ENCODE measurements at places on chromosomes 12 and 14.
A peak's percentile ranks its signal among the peaks of the same experiment; 100 is the strongest.

GRCh38 chr14:90698379-90698869 lies 117.8 kb downstream of the TTC7B start:
- no peak for DNase-seq

DNA sequence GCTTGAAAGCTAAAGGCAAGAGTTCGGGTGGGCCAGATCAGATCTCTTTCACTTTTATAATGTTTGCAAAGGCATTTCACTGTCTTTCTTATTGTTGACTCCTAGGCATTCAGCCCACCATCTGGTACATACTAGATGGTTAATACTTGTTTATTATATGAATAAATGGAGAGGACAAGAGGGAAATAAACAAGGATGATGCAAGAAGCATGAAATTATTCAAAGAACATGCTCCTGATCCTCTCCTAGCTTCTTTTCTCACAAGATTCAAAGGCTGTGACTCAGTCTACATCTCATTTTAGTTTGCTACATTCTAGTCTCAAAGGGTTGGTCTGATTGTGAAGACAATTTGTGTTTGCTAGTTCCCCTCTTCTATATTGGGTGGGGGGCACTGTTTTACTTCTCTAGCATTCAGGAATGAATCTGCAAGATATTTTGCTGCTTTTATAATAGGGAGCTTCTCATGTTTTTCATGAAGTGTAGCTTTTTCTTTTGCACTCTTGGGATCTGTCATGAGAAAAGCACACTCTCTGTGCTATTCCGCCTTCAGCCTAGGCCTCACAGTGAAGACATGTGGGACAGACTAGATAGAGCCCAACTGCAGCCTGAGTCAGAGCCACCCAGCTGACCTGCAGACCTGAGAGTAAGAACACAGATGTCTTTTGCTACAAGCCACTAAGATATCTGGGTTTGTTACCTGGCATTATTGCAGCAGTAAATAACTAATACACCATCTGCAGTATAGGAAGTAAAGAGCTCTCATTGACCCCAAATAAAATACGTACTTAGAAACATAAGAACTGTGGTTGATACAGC lies 65.7 kb downstream of the PTHLH start:
- DNase-seq: no peak

DNA sequence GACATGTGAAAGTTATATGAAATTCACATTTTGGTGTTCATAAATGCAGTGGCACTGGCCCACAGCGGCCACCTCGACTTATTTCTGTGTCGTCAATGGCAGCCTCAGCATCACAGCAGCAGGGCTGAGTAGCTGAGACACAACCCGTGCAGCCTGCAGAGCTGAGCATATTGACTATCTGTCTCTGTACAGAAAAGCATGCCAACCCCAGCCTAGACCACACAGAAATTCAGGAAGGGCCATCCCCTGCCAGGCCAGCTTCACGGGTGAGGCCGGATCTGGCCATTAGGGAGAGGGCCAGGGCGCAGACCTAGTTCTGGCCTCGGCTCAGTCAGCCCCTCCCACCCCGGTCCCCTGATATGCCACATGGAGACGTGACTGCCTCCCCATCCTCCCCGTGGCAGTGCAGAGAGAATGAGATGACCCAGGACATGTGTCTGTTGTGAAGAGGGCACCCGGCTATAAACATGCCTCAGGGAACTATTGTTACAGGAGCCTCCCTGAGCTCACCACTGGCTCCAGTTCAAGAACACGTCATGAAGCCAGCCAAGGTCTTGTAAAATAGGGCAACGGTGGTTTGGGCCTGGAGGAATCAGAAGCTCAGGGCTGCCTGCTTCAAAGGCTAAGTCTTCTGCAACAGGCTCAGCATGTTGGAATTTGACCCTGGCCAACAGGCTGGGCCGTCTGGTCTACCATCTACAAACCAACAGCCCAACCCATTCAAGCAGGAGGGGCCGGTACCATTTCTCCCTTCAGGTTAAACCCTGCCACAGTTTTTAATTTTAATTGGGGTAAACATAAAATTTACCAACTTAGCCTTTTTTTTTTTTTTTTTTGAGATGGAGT lies 25.5 kb downstream of the SCARB1 start:
- DNase-seq: no peak

- DNase-seq: peak; percentile 81
Measured at GRCh38 chr12:121776190-121777098, 17.0 kb downstream of the RHOF start.

- no peak for DNase-seq
Measured at GRCh38 chr12:100741084-100741711, 53.4 kb upstream of the ANO4 start.

DNA sequence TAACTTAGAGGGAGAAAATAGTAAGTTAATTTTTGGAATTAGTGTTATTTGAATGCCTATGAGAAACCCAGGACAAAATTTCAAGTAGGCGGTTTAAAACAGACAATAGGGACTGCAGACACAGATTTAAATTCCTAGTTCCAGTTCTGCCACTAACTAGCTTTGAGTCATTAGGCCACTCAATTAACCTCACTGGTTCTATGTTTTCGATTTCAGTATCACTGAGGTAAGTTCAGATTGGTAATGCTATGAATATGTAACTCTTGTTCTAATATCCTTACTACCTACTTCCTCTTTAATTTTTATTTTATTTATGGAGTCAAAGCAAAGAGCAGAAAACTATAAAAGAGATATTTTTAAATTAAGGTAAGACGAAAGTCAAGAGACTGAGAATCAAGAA lies 52.6 kb downstream of the GALC start:
- DNase-seq: no peak

GRCh38 chr14:105908481-105908911 lies 382.1 kb downstream of the TMEM121 start:
- DNase-seq: no peak

GRCh38 chr12:52007158-52007921 lies 594 bp downstream of the TAMALIN start:
- DNase-seq: no peak

DNA sequence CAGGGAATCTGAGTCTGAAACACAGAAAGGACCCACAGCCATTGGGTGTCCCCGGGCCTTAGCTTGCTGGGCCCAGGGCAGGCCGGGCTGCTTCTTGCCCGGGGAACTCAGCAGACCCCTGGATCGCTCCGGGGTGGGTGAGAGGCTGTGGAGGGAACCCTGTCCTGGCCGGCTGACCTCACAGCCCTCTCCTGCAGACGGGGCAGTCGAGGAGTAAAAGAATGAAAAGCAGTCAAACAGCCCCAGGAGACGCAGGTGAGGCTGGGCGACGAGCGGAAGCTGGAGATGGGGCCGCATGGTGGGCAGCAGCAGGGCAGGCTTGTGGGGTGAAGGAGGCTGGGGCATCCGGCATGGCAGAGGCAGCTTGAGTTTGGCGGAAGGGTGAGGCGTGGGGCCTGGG lies 57.0 kb downstream of the KIF26A start:
- no peak for DNase-seq

GRCh38 chr12:33876618-33877017 lies 145.7 kb upstream of the ALG10 start:
- DNase-seq: no peak
